ENCODE measurements at places on chromosomes 1 and 21.

GRCh38 chr1:185448591-185449186 lies 131.6 kb upstream of the IVNS1ABP start:
- no peak for DNase-seq

DNA sequence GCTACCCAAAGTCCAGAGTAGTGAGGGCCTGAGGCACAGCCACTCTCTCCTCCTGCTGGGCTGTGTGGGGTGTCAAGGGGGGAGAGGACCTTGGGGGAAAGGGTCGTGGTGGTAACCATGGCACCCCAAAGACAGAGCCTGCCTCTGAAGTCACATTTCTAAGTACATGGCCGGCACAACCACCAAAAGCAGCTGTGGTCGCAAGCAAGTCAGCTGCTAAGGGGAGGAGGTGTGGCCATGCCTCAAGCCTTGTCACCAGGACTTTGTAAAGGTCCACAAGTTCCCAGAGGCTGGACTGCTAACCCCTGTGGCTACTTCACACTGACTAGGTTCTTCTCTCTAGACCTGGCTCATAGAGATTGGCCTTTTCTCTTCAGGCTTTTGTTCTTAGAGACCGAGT lies 310.6 kb downstream of the LMX1A start:
- DNase-seq = no peak

DNA sequence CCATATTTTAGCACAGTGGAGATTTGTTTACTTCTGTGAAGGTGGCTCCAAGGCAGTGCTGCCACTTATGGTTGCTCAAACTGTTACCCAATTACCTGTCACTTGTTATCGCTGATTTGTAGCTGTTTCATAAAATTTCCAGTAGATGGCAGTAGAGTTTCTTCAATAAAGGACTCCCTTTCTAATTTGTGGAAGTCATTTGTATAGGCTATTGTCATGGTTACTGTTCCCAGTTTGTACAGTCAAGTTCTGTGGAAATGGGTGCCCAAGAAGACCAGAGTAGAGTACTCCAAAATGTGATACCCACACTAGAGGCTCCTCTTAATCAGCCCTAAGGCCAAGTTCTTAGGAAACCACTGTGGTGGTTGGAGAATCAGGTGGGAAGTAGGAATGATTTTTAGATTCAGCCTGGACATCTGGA lies 186.1 kb downstream of the CLEC20A start:
- peak; percentile 76 for DNase-seq

GRCh38 chr1:2788506-2789163 lies 12.9 kb downstream of the TTC34 start:
- no peak for DNase-seq

- DNase-seq = no peak
These were observed 21.4 kb upstream of the NPPB start for GRCh38 chr1:11880181-11880575.

DNA sequence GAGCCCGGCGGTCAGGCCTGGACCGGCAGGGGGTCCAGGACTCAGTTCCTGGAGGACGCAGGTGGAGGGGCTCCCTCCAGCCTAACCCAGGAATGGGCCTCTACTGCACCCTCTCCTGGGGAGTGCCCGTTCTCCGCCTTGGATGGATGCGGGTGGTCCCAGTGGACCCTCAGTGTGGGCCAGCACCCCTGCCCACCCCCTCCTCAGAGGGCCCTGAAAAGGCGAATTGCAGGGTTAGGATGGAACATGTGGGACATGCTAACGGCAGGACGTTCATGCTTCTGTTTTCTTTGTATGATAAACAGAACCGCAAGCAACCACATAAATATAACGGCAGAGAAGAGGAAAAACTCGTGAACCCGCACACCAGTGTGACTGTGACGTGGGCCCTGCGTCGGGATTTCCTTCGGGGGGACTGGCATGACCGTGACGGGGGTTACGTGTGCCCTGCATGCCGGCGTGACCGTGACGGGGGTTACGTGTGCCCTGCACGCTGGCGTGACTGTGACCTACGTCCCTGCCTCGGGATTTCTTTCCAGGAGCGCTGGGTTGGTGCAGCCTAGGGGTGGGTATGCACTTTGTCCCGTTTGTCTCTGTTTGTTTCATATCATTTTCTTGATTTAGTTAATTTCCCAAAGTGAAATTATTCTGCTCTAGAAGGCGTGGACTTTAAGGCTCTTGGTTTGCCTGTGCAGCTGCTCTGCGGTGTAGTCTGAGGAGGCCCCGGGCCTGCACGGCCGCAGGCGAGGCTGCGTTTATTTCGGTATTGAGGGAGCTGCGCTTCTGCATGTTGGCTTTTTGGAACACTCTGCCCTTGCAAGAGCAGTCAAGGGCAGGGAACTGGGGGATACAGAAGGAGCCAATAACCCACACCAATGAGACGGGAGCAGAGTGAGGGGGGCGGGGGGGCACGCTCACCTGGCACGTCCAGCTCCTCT lies 3.1 kb downstream of the FTCD start:
- DNase-seq = no peak

GRCh38 chr1:234902774-234903547 lies 225.7 kb downstream of the TOMM20 start:
- no peak for DNase-seq

DNA sequence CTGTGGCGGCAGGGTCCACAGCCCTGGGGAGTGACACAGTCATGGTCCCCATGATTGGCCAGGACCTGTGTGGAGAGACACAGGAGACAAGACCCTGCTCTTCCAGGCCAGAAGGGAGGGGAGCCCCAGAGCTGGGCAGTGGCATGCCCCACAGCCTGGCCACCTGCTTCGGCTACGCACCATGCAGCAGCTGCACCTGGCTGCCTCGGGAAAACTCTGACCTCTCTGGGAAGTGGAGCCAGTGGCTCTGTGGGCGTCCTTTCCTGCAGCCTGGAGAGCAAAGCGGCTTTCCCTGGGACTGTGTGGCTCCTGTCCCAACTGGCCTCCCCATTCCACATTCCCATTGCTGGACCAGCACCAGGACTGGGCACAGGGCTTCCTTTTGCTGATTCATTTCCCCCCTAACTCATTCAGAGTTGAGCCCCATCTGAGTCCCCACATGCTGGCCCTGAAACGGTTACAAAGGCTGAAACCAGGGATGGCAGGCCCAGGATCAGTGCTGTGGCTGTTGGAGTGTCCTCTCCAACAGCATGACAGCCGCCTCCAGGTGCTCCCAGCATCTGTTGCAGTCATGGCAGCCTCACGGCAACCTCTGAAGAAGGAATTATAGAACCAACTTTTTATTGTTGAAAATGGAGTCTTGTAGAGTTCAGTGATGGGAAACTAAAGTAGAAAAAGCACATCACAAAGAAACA lies 15.0 kb downstream of the OXCT2 start:
- DNase-seq = no peak

DNA sequence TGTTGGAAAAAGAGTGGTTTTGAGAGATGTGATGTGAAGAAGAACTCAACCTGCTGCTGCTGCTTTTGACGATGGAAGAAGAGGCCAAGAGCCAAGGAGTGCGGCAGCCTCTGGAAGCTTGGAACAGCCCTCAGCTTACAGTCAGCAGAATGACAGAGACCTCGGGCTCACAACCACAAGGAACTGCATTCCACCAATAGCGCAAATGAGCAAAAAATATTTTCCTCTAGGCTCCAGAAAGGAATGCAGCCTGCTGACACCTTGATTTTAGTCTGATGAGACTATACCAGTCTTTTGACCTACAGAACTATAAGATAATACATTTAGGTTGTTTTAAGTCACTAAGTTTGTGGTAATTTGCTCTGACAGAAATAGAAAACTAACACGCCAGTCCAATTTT lies 10.2 kb downstream of the SDHB start:
- DNase-seq = no peak

Measured in NCI-H1436 (cell line).